ENCODE measurements at places on chromosomes 5 and 9.
A peak's percentile ranks its signal among the peaks of the same experiment; 100 is the strongest.

DNA sequence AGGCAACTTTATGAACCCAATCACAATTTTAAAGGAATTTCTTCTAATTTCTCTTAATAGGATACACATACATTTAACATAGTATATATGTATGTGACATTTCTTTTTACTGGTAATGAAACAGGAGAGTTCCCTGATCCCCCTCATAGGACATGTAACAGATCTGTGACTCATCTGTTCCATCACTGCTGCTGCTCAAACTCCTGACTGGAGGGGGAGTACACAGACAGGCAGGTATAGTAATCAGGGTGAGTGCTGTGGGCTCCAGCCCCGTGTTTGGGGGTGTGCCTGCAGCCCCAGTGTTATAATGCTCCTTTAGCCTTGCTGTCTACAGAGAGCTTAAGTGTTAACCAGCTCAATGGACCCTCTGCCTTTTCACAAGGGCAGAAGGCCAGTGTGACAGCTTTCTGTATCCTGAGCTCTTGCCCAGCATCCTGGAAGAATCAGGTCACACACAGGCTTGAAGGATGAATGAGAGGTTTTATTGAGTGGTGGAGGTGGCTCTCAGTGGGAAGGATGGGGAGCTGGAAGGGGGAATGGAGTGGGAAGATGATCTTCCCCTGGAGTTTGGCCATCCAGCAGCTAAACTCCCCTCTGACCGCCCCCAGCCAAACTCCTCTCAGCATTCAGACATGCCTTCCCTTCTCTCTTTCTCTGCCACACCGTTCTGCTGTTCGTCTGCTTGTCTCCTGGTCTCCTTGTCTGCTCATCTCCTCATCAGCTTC lies 161.3 kb downstream of the ZNF608 start:
- no peak for DNase-seq

GRCh38 chr5:53041071-53041692 lies 52.0 kb downstream of the ITGA2 start:
- DNase-seq, result no peak

GRCh38 chr9:99445920-99446319 lies 223.8 kb downstream of the SEC61B start:
- DNase-seq, result no peak

DNA sequence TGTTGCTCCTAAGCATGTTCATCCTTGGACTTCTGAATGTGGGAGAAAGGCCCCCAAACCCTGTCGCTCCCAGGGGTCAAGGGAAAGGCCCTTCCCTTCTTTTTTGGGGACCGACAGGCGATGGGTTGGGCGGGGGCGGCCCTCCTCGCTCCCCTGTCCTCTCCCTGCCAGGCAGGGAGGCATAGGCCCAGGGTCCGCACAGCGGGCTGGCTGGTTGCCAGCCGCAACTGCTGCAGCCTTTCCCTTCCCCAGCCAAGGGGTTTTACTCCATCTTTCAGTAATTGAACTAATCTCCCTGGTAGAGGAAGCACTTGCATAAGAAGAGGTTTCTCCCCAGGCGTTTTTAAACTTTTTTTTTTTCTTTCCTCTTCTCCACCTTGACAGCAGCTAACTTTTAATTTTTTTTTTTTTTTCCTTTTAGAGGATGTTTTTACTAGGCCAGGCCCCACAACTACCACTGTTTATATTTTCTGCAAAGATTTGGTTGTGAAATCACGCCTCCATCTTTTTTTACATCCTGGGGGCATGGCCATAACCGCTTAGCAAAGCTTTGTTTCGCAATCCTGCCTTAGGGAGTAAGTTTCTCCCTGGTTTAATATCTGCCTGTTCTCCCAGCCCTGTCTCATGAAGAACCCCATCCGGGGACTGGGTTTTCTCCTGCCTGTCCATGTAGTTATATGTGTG lies 216.9 kb upstream of the ZNF608 start:
- no peak for DNase-seq

DNA sequence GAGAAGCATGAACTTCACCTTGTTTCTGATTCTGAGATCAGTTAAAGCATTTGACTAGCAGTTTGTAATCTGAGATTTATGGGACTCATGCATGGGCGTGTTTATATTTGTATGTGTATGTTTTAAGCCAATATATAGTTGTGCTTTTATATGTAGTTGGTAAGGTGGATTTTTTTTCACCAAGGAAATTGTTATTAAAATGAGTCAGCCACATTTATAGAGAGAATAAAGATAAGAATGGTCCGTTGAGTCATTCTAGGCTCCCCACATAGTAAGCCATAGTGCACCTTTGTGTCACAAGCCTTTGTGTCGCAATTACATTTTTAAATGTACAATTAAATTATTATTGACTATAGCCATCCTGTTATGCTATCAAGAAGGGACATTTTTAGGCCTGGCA lies 89.0 kb downstream of the NLN start:
- no peak for DNase-seq

- no peak for DNase-seq
These were observed 106.5 kb downstream of the SAXO1 start for GRCh38 chr9:18926513-18926912.

- DNase-seq, result no peak
These were observed 338.2 kb upstream of the ITGA1 start for GRCh38 chr5:52449516-52449915.

DNA sequence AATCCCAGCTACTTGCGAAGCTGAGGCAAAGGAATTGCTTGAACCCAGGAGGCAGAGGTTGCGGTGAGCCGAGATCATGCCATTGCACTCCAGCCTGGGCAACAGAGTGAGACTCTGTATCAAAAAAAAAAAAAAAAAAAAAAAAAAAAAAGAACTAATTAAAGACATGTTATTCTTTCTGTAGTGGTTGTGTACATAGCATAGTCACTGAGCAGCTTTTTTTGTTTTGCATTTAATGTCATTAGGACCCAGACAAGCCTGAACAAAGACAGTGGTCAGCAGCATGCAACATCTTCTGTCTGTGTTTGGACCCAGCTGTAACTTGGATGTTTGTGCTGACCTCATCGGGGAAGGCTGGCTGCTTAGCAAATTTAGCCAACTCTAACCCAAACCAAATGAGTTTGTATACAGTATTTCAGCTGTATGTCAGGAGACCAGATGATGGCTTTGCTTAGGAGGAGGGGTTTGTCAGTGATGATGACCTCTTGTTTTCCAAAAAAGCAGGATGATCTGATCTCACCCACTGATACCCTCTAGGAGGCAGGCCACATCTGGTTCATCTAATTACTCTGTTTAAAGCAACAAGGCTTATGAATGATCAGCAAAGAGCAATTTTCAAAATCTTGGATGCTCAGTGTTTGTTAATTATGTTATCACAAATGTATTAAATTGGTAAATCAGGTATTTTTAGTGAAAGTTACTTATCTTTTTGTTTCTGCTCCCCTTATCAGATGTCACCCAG lies 39.5 kb downstream of the SNCAIP start:
- DNase-seq, result no peak

DNA sequence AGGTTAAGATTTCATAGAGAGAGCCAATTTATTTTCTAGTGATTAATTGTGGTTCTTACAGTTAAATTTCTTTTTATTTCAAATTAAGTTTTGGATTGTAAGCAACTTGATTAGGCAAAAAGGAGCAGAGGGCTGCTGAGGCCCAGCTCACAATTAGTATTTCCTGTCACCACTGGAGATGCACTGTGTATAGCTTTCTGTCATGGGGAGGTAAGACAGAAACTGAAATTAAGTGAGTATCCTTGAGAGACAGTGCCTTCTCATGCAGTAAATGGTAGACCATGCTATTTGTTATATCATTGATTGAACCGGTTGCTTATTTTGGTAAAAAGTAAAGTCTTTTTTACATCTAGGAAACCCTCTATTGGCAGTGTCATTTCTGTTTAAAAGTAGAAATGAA lies 190.7 kb downstream of the CCDC171 start:
- no peak for DNase-seq

DNA sequence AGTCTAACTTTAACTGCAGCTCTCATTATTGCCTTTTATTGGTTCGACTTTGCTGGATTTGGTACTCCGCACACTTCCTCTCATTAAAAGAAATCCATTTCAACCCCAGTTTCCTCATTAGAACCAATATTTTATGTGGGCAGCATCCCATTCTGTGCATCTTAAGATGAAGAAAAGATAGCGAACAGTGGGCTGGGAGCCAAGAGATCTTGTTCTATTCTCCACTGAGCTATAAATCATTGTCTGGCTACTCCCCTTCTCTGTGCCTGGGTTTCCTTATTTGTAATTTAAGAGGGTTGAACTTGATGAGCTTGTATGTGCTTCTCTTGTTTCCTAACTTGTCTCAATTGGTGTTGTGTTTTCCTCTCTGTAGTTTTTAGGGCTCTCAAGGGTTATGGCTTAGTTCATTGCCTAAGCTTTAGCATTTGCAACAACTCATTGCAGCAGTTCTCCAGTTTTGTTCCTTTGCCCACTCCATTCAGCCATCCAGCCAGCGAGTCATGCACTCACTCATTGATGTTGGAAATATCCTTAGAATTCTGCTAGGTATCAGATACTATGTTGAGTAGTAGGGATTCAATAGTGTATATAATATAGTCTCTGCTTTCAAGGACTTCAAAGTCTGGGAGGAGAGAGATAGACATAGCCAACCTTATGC lies 273.3 kb upstream of the TNC start:
- no peak for DNase-seq

GRCh38 chr5:137403869-137404268 lies 95.3 kb downstream of the SPOCK1 start:
- no peak for DNase-seq

DNA sequence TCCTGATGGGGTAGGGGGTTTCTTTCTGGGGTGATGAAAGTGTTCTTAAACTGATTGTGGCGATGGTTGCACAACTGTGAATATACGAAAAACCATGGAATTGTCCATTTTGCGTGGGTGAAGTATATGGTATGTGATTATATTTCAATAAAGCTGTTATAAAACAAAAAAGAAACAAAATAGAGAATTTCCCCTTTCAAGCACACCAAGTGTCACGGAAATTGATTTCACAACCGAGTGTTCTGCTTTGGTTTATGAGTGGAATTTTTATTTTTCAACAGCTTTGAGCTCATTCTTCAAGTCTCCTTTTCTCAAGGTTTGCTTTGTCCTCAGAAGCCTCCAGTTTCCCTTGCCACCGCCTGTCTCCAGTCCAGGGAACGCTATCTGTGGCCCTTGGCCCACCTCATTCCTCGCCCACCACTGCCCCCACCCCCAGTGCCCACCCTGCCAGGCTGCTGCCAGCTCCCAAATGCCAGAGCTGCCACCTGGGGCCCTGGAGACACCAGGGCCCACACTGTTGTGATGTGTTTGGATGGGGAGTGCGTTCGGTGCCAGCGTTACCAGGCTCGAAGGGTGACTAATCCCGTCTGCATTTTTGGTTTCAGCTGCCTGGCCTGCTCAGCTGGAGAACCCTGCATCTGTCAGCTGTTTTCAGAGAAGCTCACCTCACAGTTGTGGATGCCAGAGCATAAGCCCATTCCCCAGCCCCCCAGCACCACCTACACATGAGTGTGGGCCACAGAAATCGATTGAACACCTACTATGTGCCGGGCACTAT lies 30.4 kb downstream of the DUSP1 start:
- DNase-seq, result no peak

- DNase-seq, result no peak
These were observed 25.6 kb upstream of the TUSC1 start for GRCh38 chr9:25703701-25704357.

DNA sequence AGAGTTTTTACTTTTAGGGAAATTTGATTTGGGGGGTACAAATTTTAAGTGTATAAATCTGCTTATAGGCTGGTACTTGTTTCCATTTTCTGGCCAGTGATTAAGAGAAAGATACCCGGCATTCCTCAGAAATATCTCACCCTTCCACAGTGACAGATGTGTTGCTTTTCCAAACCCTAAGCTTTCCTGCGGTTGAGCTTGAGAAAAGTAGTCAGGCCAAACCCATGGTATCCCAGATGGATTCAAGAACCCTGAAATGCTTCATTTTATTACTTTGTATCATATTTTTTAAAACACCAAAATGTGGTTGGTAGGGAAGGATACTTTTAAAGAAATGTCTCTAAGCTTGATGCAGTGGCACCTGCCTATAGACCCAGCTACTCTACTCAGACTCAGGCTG lies 23.5 kb downstream of the SPTAN1 start:
- DNase-seq, result no peak

DNA sequence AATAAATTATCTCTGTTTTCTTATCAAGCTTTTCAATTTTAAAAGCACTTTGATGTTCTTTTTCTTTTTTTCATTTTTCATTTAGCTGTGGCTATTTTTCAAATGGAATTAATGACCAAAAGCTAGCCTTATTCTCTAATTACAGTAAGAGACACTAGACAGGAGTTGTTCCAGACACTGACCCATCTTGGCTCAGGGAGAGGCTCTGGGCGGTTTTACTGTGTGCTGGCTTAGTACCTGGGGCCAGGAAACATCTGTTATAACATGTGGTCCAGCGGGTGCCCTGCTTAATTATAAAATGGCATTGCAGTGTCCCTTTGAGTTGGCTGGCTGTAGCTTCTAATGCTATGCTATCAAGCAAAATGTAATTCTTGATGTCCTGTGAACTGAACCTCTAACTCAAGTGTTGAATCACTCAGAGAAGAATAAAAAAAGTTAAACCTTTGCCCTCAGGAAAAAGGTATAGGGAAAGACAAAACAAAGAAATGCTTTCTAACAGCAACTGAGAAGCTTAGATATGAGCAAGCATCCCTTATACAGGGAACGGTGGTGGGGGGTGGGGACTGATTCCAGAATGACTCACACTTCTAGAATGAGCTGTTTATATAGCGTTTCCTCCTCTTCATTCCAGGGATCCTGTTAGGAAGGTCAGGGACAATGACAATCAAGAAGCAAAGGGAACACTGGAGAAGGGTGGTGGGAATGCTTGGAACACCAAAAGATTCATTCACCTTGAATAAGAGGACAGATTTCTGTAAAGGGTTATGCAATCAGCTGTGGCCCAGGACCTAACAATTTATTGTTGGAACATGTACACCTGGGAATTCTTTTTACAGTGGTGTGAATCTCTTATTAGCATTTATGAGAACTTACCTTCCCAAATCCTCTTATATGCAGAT lies 58.7 kb upstream of the NFIB start:
- peak; percentile 70 for DNase-seq

GRCh38 chr9:135669616-135670285 lies 6.6 kb downstream of the LCN9 start:
- DNase-seq, result no peak

GRCh38 chr5:174553556-174553955 lies 170.8 kb upstream of the MSX2 start:
- DNase-seq, result no peak

GRCh38 chr5:72651109-72651508 lies 143.9 kb upstream of the ZNF366 start:
- no peak for DNase-seq

- no peak for DNase-seq
These were observed 33.4 kb upstream of the PCA3 start for GRCh38 chr9:76730801-76731200.
